ENCODE measurements at places on chromosomes 4 and X.
A peak's percentile ranks its signal among the peaks of the same experiment; 100 is the strongest.

- DNase-seq, result no peak
Observed at GRCh38 chr4:74777531-74777930, 16.8 kb downstream of the BTC start.

DNA sequence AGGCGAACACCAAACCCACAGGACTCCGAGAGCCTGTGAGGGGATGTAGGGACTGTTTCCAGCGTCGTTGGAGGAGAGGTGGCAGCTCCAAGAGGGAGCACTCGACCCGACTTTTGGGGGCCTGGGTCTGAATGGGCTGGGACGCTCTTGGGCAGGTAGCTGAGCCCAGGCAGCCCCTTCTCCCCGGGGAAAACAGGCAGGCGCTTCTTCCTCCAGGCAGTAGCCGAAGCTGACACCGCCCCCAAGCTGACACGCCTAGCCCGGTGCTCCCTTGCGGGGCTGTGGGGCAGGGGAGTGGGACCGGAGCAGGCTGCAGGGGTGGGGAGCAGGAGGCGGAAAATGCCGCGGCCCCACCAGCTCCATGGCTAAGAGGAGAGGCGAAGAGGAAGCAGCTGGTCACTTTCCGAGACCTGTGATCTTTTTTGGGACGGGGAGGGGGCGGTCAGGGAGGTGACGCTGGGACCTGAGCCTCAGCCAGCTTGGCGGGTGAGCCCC, 4.2 kb downstream of the NKX1-1 start:
- peak; percentile 36 for DNase-seq

- DNase-seq, result no peak
Observed at GRCh38 chrX:46547857-46548256, 2.6 kb upstream of the ZNF674 start.

- no peak for DNase-seq
Observed at GRCh38 chr4:95694411-95694810, 145.5 kb upstream of the PDHA2 start.

GRCh38 chr4:102390438-102390837, 45.2 kb upstream of the SLC39A8 start:
- DNase-seq, result no peak

DNA sequence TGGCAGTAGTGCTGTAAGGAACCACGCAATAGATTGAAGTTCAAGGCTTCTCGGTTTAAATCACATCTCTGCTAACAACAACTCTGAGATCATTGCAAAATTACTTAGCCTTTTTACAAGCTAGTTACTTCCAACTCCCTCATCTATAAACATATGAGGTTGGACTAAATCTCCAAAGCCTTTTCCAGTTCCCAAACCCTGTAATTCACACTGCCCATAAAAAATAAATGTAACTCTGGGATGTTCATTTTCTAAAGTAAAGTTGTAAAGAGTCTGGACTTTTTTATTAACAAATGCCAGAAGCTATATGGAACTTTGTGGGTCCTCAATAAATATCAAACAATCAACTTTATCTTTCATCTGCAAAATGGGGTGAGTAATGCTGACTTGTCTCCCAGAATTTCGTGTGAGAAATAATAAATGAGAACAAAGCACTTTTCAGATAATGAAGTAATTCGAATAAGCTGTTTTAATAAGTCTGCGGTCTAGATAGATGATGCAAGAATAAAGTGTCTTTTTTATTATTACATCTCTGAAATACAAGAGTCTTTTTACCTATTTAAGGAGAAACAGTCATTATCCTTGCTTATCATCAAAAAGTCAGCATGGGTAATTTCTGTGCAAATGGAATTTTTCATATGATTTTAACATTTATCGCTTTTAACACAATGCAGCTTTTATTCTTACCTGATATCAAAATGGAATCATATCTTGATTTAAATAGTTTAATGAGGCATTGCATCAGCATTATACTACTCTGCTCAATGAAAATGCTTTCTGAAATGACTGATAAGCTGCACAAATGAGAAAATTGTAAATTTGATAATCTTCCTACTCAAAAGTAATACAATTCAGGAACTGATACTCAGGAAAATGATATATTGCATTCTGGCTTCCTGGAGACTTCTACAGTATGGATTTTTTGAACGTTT, 252.6 kb downstream of the BANK1 start:
- DNase-seq, result no peak

- DNase-seq, result no peak
Observed at GRCh38 chrX:130120321-130120731, 10.0 kb upstream of the ELF4 start.

DNA sequence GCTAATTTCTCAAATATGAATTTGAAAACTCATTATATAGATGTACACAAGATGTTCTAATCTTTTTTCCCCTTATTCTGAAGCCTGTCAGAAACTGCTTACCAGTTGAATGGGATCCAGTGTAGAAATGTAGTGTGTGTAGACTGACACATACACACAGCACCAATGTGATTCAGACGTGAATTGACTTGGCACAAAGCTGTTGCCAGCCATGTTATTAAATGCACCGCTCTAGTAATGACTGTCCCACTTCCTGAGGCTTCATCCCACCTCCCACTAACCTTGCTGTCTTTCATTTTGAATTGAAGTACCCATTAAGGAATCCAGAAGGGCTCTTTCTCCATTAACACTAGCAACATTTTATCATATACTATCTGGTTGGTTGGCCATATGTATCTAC, 146.6 kb downstream of the PPA2 start:
- DNase-seq, result no peak

DNA sequence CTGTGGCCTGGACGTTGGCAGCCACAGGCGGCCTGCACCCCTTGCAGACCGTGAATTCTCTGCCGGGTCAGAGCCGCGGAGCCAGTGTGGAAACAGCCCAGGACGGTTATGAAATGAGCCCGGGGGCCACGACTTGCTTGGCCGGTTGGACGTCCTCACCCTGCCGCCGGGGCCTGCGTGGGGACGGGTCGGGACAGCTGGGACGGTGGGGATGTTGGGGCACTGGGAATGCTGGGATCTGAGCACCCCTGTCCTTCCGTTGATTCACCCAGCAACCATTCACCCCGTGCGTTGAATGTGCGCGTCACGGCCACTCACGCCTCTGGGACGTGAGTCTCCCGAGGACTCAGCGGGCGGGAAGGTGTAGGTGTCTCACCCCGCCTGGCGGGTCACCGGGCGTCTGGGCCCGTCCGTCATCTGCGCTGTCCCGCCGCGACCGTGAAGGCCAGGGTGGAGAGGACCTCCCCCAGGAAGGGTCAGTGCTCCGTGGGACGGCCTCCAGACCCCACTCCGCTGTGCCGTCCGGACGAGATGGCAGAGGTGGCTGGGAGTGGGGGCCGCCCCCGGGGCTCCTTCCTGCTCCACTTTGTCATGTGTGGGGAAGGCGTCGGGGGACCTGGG, 4.5 kb upstream of the PLCXD1 start:
- peak; percentile 58 for DNase-seq

GRCh38 chrX:155662282-155662681, 49.5 kb upstream of the TMLHE start:
- no peak for DNase-seq

DNA sequence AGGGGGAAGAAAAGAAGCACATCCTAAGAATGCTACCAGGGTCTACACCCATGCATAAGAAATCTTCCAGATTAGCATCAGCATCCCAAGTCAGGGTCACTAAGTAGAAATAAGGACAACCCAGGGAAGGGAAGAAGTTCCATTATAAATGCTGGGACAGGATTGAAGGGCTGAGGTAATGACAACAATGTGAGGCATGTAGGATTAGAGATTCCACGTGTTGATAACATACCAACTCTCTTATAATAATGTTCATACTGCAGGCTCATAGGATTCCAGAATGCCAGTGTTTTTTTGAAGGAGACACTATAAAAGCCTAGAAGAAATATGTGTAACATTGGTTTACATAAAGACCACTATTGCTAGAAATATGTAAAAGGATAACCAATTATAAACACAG, 201.2 kb downstream of the MID1IP1 start:
- no peak for DNase-seq

- peak; percentile 83 for DNase-seq
Observed at GRCh38 chr4:122827258-122827878, 737 bp downstream of the FGF2 start.

- DNase-seq, result no peak
Observed at GRCh38 chrX:96978906-96979305, 95.2 kb downstream of the RPA4 start.

GRCh38 chr4:38562751-38563198, 101.2 kb upstream of the KLF3 start:
- peak; percentile 58 for DNase-seq

GRCh38 chr4:125104616-125105015, 210.1 kb upstream of the FAT4 start:
- DNase-seq, result no peak

GRCh38 chr4:71261001-71261400, 77.8 kb upstream of the SLC4A4 start:
- no peak for DNase-seq

- no peak for DNase-seq
Observed at GRCh38 chrX:49792376-49792775, 36.7 kb upstream of the PAGE4 start.

GRCh38 chr4:153466949-153467896, 1.1 kb downstream of the TMEM131L start:
- DNase-seq, result no peak

- no peak for DNase-seq
Observed at GRCh38 chr4:110055158-110055768, 142.6 kb downstream of the EGF start.

- DNase-seq, result no peak
Observed at GRCh38 chr4:104749062-104749461, 254.4 kb upstream of the CXXC4 start.

DNA sequence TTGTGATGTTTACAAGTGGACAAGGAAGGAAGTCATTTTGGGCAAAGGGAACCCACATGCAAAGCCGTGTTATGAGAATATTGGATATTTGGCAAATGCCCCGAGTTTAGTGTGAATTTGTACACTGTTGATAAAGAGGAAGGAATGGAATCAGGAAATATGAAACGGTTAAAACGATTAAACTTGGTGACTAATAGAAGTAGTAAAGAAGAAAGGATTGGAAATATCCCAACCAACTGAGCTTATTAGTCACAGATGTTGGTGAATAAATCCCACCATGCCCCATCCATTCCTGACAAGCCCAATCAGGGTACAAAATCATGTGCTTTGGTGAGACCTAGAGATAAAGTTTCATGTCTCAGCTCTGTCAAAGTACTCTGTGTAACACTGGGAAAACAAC, 22.0 kb downstream of the ARHGAP24 start:
- no peak for DNase-seq

DNA sequence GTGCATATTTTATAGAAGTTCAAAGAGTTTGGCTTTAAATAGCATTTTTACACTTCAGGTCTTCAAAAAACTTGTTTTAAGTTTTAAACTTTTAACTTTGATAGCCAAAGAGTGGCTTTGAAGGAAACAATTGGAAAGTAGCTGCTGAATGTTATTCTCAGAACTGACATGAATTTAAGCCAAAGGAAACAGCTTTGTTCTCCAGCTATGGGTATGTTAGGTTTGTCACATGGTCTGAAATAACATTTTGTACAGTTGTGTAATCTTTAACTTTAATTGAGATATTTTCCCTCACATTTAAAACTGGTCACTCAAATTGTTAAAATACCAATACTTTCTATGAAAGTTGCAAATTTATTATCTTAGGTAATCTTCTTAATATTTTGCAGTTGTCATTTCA, 564.7 kb downstream of the IL15 start:
- DNase-seq, result no peak

- DNase-seq, result no peak
Observed at GRCh38 chrX:65671966-65672365, 4.5 kb downstream of the MSN start.

GRCh38 chr4:139515531-139515958, 40.5 kb downstream of the SETD7 start:
- no peak for DNase-seq

- DNase-seq, result no peak
Observed at GRCh38 chrX:19697416-19697815, 182.1 kb upstream of the MAP3K15 start.

DNA sequence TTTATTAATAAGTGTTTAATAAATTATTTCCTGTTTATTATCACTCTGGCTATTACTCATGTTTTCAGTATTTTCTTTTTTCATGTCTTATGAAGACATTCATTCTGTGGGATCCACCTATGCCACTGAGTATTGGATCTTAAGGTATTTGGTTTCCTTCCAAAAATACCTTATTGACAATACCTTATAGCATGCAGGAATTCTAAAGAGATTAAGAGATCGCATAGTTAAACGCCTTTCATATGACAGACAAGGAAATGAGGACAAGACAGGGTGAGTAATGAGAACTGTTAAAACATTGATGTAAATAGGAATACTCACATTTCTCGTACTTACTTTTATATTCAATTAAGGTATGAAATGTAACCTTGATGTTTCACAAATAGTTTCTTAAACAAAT, 38.2 kb upstream of the TMPRSS11B start:
- DNase-seq, result no peak

GRCh38 chr4:79576429-79576753, 168.4 kb upstream of the GK2 start:
- DNase-seq, result no peak

DNA sequence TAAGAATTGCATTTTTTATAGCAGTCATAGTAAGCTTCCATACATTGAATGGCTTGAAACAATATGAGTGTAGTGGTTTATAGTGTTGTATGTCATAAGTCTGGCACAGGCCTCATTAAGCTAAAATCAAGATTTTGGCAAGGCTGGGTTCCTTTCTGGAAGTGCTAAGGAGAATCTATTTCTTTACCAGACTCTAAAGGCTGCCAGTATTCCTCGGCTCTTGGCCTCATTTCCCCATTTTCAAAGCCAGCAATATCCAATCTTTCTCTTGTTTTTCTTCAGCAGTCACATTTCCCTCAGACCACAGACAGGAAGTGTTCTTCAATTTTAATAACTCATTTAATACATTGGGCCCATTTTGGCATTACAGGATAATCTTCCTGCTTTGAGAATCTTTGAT, 1155.5 kb upstream of the PABPC4L start:
- no peak for DNase-seq

DNA sequence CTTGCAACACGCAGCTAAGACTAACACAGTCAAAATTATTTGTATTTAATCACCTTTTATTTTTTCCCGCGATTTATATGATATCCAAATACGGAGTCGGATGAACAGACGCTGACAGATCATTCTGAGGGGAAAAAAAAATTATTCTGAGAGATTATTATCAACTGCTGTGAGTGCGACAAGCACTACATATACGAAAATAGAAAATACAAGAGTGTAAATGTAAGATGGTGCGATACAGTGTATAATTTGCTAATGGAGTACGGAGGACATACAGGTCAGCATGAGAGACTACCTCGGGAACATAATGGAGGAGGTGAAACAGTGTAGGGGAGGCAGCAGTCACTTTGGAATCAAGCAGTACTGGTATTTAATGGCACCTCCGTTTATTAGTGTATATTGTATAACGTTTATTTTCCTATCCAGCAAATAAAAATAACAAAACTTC, 2.8 kb upstream of the LIN54 start:
- no peak for DNase-seq

DNA sequence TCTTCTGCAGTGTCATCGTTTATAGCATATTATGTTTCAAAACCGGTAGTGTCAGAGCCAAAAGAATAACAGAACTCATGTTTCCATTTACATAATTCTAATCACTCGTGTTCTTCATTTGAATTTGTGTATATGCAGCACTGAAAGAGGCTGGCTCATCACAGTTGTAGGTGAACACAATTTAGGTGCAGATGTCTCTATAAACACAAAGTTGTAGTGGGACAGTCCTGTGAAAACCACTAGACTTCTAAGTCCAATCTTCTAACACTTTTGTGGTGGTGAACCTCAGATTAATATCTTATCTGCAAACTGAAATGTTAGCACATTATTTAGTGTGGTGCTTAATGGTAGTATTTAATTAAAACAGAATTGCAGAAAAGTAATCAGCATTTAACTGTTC, 872.4 kb downstream of the C4orf33 start:
- DNase-seq, result no peak
